HEK293T (cell line): ENCODE measurements at places on chromosomes 11 and 22.

GRCh38 chr11:68077617-68078582 is 39.1 kb downstream of the TCIRG1 start:
- no peak for DNase-seq

DNA sequence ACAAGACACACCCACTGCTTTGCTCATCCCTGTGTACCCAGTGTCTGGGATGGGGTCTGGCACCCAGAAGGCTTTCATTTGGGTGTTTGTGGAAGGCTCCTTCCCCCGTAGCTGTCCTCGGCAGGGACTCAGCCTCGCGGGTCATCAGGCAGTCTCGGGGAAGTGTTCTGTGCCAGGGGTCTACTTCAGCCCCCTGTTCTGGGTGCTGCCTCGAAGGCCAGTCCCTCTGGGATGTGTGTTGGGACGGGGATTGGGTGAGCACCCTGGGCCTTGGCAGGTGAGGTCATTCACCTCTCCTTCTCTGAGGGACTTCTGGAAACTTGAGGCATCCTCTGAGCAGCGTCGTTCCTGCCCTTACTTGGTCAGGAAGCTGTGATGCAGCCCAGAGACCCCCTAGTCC is 65.5 kb downstream of the RPUSD4 start:
- no peak for DNase-seq

GRCh38 chr11:69489031-69489745 is 7.7 kb downstream of the LINC01488 start:
- DNase-seq: no peak

DNA sequence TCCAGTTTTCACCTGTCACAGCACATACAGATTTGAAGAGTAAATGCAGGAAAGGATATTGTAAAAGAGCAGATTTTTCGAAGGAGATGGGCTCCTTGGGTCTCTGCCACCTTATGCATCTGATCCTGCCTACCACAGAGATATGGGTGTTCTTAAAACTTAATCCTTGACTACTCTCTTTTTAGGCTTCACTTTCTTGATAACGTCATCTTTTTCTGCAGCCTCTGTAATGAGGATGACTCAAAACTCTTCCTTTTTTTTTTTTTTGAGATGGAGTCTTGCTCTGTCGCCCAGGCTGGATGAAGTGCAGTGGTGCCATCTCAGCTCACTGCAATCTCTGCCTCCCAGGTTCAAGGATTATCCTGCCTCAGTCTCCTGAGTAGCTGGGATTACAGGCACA is 7.8 kb downstream of the PRR14L start:
- DNase-seq: no peak

DNA sequence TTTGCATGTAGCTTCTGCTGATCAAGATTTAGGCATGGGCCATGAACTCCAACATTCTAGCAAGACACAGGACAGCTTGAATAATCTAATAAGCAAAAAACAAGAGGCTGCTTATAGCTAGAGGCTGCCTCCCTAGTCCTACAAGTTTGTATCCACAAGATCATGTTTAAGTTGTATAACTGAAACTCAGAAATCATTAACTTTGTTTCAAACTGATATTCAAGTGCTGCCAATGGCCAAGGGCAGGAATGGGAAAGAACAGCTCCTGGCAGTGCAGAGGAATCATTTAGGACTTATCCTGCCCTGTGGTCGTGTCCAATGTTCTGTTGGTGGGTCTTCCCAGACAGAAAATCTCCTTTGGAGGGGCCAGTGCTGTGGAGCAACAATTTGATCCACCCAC is 209.6 kb upstream of the DDI1 start:
- DNase-seq: no peak

GRCh38 chr11:6307876-6308275 is 12.4 kb downstream of the CAVIN3 start:
- DNase-seq: no peak

- peak; percentile 18 for DNase-seq
Observed at GRCh38 chr11:102664001-102664752, 39.0 kb upstream of the MMP20 start.

GRCh38 chr11:78419327-78419726 is 1.7 kb upstream of the GAB2 start:
- DNase-seq: no peak

- no peak for DNase-seq
Observed at GRCh38 chr11:74012074-74012809, 3.4 kb upstream of the UCP3 start.
